ENCODE measurements at places on chromosomes 3 and 15.

DNA sequence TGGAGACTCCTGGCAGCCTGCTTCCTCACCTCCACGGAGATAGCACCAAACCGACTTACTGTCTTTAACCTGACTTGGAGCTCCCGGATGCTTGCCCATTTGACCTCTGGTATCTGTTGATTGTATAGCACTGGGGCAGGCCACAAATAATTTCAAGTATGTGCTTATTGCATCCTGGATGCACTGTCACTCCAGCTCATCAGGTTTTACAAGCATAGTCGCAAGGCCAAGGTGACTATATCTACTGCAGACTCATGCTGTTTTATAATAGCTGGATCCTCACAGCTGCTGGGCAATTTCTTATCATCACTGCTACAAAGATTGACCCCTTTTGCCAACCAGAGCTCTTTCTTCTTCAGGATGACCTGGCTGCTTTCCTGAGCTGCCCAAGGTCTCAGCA, 45.6 kb downstream of the PEX5L start:
- no peak for DNase-seq

DNA sequence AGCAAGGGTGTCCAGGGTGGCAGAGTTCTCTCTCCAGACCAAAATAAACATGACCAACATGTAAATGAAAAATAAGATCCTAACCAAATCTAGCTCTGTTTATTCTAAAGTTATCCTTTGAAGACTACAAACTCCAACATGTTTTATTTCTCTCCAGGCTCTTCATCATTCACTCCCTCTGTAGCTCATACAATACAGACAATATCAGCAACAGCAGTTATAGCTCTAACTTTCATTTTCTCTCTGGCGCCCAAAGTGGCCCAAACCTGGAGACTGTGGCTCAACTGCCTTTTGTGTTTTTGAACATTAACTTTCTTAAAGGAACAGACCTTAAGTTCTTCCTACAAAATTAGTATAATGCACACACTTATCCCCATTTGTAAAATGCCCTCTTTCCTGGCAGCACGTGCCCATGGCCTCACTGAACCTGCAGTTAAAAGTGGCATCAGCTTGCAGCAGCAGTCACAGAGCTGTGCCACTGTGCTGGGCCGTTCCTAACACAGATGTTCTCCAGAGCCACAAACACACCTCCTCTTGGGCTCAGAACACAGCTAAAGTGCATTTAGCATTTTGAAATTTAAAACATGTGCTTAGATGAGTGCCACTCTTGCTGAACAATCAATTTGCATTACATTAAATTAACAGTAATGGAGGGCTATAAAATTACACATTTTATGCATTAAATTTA, 91.9 kb downstream of the RORA start:
- no peak for DNase-seq

GRCh38 chr3:144294659-144295538, 323.3 kb downstream of the DIPK2A start:
- no peak for DNase-seq

- DNase-seq: no peak
These were observed 375.8 kb downstream of the TIGIT start for GRCh38 chr3:114669614-114670013.

DNA sequence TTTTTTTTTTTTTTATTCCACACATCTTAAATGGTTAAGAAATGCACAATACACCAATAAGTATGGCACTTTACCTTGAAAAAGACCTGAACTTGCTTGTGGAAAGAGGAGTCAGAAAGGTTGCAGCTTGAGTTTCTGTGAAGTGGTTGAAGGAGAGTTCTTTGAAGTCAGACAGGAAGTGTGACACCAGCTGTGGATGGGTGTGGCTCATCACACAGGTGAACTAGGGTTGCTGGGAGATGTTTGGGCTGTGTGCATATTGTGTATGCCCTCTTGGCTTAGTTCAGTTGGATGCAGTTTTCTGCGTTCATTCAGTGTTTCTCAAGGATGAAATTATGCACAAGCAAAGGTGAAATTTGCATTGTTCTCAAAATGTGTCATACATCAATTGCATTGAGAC, 6.3 kb downstream of the AEN start:
- DNase-seq: no peak

- DNase-seq: no peak
These were observed 270.5 kb upstream of the SGO1 start for GRCh38 chr3:20456511-20456910.
